Stimulated activated CD8-positive, alpha-beta memory T cell treated with anti-CD3 and anti-CD28 coated beads, Interleukin-4, amount 100 ng/mL, for 1 hour (primary cell): ENCODE measurements at places on chromosomes 2 and 18.
A peak's percentile ranks its signal among the peaks of the same experiment; 100 is the strongest.

DNA sequence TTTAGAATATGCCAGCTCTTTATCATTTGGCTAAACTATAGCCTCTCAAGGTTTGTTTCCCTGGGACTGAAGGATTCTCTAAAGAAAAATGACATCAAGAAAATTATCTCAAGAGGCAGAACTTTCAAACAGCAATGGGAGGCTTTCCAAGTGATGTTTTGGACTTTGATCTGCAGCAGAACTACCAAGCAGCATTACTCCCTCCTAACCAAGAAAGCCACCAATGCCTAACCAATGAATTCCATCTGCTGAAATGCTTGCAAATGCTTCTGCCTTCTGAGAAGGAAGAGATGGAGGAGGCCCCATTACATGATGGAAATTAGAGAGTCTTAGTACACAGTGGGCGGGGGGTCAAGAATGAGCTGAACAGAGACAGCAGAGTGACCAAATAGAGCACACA is 95.1 kb upstream of the SLC35G4 start:
- DNase-seq: no peak

DNA sequence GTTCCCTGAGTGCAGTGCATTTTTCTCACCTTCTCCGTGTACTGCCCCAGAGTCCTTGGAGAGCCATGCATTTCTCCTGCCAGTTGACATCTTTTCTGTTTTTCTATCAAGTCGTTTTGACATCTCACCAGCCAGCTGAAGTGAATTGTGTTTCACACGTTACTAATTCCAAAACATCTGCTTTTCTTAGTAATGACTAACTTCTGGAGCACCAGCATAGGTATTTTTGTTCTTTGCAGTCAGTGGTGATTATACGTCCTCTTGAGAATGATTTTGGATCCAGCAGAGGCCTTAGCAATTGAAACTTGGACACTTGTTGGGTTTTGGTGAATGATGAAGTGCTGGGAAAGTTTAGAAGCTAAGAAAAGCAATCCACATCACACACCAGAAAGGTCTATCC is 112.5 kb downstream of the PIK3C3 start:
- DNase-seq: no peak

DNA sequence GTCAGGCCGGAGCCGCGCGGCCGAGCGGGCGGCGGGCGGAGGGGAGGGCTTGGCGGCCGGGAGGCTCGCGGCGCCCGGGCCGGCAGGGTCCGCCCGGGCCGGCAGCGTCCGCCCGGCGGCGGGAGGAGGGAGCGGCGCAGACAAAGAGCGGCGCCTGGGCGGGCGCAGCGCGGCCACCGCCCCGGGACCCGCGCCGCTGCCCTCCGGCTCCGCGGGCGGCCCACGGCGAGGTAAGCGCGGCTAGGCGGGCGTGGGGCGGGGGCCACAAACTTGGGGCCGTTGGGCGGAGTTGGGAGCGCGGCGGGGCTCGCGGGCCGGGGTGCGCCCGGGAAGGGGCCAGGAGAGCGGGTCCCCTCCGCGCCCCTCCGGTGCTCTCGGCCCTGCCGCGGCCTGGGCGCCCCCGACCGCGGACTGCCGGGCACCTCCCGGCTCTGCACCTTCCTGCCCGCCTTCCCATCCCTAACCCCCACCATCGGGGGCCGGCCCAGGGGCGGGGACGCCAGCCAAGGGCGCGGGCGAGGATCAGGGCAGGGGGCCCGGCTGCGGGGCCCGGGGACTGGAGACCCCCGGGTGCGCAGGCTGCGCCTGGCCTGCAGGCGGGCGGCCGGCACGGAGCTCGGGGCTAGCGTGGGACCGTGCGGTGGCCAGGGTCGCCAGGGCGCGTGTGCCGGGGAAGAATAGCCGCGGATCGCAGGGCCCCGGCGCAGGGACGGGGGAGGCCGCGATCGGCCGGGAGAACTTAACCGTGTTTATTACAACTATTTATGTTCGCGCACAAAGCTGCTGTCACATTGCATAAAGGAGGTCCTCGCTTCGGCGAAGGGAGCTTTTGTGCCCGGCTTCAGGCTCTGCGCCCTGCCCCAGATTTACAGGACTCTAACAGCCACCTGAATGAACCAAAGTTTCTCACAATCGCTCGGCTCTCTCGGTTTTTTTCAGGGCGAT is at the start of gene NCK2:
TSS of gene NCK2 (plus strand) at position 4 of the 945 bp plus-strand sequence. CDS start 110,152 bp downstream, outside the sequence.
- DNase-seq: no peak

DNA sequence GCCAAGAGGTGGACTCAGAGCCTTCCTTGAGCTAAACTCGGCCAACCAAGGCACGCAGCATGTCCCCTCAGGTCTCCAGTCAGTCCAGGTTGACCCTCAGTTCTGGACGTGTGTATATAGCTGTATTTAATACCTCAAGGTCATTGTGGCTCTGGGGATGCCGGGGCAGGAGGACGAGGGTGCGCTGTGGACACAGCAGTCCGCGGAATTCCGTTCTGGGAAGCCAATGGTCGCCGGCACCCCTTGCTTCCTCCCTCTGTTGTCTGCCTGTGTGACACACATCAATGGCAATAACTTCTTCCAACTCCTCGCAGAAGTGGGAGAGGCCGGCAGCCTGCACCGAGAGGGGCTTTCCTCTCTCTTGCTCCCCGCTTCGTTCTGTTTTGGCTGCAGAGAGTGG is 27.7 kb downstream of the LBH start:
- no peak for DNase-seq

- no peak for DNase-seq
These were observed 99.6 kb upstream of the DNMT3A start for GRCh38 chr2:25441353-25441752.

GRCh38 chr2:164711766-164712138 is 90.5 kb upstream of the GRB14 start:
- no peak for DNase-seq

DNA sequence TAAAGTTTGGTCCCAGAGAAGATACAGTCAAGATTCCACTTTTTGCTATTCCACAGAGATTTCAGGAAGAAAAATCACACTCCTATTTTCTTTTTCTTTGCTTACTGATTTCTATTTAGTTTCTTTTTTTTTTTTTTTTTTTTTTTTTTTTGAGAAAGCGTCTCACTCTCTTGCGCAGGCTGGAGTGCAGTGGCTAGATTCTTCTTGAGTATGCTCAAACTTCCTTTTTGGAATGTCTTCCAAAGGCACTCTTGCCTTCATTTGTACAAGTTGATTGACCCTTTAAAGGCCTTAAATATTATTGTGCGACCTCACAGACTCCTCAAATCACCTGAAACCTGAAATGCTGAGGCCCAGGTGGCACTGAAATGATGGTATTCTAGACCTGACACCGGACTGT is 9.6 kb downstream of the SCN1A start:
- no peak for DNase-seq

DNA sequence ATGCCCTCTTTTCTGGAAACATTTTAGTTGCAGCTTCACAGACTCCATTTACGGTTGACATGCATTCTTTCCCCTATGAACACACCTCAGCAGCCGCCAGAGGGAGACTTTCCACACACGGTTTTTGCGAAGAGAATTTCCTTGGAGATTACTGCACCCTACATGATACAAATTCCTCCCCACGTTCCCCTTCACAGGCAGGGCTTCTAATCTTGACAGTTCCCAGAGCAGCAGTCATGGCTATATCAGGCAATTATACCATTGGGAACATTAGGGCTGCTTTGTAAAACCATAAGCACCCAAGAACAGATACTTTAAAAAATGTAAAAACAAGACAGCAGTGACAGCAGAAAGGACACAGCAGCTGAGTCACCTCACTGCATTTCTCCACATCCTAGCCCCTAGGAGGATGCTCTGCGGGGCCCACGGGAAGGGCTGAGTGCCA is 253.8 kb downstream of the TGIF1 start:
- DNase-seq: no peak

GRCh38 chr2:5596868-5597267 is 95.3 kb upstream of the SOX11 start:
- DNase-seq: no peak

GRCh38 chr2:219645631-219646527 is 18.4 kb downstream of the SLC4A3 start:
- no peak for DNase-seq

GRCh38 chr18:69000366-69000765 is 202.5 kb downstream of the CCDC102B start:
- DNase-seq: no peak

- no peak for DNase-seq
These were observed 482.9 kb upstream of the HS6ST1 start for GRCh38 chr2:128801576-128801975.

DNA sequence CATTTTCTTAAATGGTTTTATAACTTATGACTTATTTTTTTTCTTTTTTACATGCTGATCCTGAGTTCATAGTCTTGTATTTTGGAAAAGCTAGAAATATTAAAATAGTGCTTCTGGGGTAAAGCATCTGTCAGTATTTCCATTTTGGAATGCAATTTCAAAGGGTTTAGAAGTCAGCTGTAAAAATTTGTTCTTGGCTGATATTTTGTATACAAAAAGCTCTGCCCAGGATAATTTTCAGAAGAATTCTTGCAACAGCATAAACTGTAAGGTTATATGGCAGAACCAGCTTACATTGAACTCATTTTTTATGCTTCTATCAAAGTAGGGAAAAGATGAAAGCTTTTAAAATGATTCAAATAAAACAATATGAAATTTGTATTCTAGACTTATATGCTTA is 97.4 kb downstream of the DIS3L2 start:
- no peak for DNase-seq

- no peak for DNase-seq
These were observed 587.5 kb downstream of the XIRP2 start for GRCh38 chr2:167475791-167476190.

- no peak for DNase-seq
These were observed 24.5 kb downstream of the ZEB2 start for GRCh38 chr2:144495227-144496091.

GRCh38 chr18:13570216-13570615 is 156.1 kb downstream of the FAM210A start:
- no peak for DNase-seq

GRCh38 chr2:174634130-174635014 is 36.8 kb upstream of the WIPF1 start:
- DNase-seq: peak; percentile 29

GRCh38 chr18:63342206-63342605 is 22.6 kb upstream of the BCL2 start:
- no peak for DNase-seq

DNA sequence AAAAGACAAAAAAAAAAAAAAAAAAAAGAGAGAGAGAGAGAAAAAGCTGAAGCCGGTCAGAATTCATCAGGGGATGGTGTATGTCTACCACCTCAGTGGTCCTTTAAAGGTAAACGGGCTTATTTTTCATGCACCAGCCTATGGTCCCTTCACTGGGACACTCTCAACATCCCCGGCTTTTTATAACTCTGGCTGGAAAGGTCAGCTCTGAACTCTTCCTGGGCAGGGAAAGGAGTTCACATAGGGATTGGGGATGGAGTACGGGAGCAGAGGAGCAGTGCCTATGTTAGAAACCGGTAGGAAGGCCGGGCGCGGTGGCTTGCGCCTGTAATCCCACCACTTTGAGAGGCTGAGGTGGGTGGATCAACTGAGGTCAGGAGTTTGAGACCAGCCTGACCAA is 10.3 kb upstream of the MALT1 start:
- no peak for DNase-seq

- no peak for DNase-seq
These were observed 13.4 kb downstream of the NPAS2 start for GRCh38 chr2:100833331-100833730.

DNA sequence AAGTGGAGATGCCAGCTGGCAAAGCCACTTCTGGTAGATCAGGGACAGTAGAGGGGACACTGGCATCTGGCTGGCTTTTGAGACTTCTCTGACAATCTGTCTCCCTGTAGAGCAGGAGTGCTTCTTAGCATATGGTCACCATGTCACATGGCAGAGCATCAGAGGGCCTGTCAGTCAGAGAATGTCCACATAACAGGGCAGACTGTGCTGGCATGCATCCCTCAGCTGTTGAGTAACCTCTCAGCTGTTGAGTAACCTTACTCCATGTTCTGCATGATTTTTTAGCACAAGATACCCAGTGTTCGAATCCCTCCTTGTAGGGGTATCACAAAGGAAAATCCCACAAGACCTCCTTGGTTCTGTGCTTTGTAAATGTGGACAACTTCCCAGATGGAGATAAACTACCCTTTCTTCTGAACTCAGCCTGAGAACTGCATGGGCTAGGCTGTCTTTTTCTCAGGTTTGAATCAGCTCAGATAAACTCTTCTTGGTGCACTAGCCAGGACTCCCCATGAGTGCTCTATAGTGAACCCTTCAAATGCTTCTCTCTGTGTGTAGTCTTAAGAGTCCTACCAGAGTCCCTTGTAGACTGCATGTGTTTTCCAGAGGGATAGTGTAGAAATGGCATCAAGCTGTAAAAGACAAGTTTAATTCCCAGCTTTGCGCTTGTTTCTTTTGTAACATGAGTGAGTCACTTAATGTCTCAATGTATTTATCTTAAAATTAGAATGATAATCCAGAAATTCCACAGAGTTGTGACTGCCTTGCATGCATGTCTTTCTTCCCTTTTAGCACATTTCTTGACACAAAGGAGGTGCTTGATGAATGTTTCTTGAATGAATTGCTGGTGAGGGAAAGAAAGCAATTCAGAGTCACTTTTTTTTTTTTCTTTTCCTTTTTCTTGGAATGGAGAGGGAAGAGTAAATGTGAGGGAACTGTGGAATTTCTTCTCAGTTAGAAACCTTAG is 442.3 kb upstream of the HNMT start:
- no peak for DNase-seq

GRCh38 chr2:28747714-28748113 is 3.9 kb upstream of the PPP1CB start:
- no peak for DNase-seq

- no peak for DNase-seq
These were observed 22.8 kb downstream of the ASAP2 start for GRCh38 chr2:9229470-9229820.

DNA sequence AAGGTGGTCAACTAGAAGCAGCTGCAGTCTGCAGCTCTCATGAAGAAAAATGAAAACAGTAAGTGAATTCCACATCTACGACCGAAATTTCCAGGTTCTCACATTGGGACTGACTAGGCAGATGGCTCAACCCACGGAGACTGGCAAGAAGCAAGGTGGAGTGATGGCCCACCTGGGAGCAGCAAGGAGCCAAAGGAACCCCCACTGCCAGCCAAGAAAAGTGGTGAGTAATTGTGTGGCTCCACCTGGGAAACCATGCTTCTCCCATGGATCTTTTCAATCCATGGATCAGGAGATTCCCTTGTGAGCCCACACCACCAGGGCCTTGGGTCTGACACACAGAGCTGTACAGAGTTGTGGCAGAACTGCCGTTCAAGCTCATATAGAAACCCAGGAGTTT is 64.0 kb downstream of the ZSWIM2 start:
- DNase-seq: no peak

DNA sequence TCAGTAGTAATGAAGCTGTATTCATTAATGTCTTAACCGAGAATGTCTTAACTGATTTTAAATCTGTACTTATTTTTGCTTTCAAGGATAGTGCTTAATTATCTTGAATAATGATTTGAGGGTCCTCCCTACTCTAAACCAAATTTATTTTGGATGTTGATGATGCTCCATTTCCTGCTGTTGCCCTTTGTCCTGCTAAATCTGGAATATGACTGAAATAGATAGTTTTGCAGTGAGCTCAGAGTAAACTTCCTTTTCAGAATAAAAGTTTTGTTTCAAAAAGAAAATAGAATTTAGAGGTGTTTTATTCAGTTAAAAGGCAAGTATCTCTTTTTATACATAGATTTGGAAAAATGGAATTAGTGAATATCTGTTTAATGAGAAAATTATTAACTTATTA is 8.1 kb downstream of the NBEAL1 start:
- no peak for DNase-seq

- DNase-seq: no peak
These were observed 104.3 kb downstream of the VWC2L start for GRCh38 chr2:214515111-214515510.
